ENCODE measurements at places on chromosomes 6 and 20.

DNA sequence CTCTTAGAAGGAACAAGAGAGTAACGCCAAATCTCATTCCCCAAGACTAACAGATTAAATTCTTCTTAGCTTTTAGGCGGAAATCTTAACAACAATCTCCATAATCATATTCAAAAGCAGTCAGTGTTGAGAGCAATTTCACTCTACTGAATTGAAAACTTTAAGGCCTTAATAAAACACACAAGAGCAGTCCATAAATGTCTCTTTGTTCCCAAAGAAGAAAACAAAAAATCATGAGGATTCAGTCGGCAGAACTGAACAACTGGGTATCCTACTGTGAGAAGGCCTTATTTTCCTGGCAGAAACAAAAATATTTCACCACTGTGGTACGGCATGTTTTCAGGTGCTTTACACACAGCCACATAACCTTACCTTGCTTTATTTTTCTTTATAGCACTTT, 14.4 kb downstream of the ABHD12 start:
- DNase-seq = peak; percentile 76

- DNase-seq = no peak
Observed at GRCh38 chr6:141123497-141123896, 1009.2 kb upstream of the GJE1 start.

DNA sequence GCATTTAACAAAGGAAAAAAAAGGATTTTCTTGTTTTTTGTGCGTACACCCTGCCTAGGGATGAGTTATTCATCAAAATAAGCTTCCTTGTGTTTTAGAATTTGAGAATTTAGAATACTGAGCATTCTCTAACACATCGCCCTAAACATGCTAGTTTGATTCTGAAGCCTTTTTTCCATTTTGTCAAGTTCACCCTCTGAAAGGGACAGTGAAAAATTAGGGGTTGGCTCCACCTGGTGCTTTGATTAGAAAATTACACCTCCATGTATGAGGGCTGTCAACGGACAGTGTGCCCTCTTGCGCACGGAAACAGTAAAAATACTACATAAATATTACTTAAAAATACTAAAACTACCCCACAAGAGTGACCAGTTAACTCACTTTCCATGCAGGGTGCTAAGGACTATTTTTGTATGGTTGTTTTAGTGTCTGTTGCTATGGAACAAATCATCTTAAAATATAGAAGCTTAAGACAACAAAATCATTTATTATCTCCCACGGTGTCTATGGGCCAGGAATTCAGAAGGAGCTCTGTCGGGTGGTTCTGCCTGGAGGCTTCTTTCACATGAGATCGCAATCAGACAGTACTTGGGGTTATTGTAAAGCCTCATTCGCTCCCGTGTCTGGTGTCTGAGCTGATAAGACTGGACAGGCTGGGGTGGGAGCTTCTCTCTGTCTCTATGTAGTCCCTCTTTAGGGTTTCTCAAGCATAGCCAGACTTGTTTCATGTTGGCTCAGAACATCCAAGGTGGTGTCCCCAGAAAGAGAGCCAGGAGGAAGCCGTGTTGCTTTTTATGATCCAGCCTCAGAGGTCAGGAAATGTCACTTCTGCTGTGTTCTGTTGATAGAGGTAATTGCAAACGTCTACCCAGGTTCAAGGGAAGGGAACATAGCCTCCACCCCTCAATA, 41.1 kb upstream of the TMEM170B start:
- DNase-seq = peak; percentile 84

GRCh38 chr6:13124131-13124530, 204.2 kb downstream of the TBC1D7 start:
- no peak for DNase-seq

DNA sequence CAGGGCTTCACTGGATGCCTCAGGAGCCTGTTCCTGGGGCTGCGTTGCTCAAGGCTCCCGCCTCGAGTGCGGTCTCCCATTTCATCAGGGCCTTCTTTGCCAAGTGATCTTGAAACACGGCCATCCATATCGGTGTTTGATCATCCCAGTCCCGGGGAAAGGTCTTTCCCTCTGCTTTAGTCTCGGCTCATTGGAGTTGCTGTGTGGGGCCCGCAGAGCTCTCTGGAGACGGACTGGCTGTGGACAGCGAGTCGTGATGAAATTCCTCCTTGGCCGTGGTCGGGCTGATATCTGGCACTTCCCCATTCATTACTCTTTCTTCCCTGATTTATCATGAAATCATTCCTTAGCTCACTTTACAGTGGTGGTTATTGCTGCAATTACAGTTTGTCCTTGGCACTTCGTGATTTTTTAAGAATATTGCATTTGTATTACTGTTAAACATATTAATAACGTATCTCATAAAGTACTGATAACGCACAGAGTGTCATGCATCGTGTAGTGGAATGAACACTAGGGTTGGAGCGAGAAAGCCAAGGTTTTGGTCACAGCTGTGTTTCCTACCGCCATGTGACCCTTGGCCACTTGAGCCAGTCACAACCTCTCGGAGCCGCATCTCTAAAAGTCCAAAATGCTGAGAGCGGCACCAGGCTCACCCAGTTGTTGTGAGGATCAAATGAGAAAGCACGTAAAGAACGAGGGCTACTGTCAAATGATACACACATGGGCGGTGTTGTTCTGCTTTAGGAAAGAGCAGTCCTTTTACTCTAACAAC, 71.8 kb downstream of the MTHFD1L start:
- DNase-seq = no peak

DNA sequence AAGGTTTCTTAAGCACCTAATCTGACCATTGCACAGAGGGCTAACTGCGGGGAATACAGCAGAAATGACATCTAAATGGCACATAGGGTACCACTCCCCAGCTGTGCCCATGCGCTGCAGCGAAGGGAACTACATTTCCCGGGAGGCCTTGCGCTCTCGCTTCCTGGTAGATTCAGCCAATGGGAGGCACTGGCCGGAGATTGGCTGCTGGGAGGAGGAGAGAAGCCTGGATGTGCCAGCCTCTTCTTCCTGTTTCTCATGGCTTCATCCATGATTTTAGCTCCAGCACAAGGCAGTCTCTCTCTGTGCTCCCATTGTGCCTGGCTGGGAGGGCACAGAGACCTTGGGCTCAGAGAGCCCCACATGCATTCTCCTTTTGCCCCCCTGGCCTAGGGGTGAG, 101.7 kb upstream of the FOXA2 start:
- DNase-seq = peak; percentile 51

- no peak for DNase-seq
Observed at GRCh38 chr6:38114976-38115625, 295.6 kb downstream of the ZFAND3 start.

GRCh38 chr6:169386411-169387057, 132.9 kb upstream of the THBS2 start:
- DNase-seq = no peak
